ENCODE measurements at places on chromosomes 6 and 20. TPM values are rescaled to one million over a fixed set of nuclear protein-coding genes. Genes with fewer than 3 reads are reported as not detected.

SLC22A3 gene
- total RNA-seq, result not detected

DNA sequence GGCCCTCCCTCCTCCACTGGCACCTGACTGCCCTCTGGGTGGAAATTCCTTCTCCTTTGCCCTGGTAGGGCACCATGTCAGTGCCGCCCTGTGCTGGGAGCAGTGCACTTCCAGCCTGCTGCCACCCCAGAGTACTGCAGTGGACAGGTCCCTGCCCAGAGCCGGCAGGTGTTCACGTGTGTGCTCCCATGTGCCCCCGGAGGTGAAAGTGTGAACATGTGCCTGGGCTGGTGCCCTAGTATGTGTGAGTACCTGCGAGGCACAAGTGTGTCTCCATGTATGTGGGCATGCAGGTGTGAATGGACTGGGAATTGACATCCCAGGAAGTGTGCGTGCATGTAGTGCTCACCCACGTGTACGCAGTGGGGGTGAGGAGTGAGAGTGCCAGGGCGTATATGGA, 29.4 kb downstream of the SDCBP2 start:
- DNase-seq, result peak; percentile 39

DNA sequence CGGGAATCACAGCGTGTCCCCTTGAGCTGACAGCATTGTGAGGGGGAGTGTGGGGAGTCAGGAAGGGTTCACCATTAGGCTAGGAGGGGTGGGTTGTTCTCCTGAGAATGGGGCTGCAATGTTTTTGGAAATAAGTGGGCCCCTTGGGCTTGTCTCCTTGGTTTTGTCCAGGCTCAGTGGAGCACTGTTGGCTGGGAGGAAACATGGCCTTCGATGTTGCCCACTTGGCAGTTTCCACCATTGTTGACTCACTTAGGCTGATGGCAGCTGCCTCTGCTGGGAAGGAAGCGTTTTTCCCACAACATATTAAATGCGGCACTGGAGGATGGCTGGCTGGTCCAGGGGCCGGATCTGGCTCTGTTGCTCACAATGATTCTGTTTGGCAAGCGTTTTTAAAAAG, 512.1 kb downstream of the QKI start:
- no peak for DNase-seq

GRCh38 chr6:5115168-5115567, 30.0 kb downstream of the PPP1R3G start:
- no peak for DNase-seq

- peak; percentile 23 for DNase-seq
Measured at GRCh38 chr6:34986845-34987246, 97.8 kb downstream of the ANKS1A start.

DNA sequence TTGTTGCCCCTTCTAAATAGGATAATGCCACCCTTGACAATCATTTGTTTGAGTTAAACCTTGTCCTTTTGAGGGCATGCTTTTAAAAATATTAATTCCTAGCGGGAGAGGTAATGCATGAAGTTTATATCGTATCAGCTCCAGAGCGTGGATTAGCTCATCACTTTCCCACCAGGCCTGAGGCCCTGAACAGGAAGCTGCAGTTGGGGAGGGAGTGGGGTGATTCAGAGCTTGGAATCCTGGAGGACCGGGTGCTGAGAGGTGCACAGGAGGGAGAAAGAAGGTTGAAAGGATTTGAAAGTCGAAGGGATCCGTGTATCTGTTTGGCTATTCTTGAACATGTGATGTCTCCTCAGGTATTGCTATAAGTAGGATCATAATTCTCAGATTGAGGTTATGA, 25.0 kb downstream of the ZDHHC14 start:
- DNase-seq, result no peak

MMP24OS gene
- total RNA-seq, result 69.4 TPM

DNA sequence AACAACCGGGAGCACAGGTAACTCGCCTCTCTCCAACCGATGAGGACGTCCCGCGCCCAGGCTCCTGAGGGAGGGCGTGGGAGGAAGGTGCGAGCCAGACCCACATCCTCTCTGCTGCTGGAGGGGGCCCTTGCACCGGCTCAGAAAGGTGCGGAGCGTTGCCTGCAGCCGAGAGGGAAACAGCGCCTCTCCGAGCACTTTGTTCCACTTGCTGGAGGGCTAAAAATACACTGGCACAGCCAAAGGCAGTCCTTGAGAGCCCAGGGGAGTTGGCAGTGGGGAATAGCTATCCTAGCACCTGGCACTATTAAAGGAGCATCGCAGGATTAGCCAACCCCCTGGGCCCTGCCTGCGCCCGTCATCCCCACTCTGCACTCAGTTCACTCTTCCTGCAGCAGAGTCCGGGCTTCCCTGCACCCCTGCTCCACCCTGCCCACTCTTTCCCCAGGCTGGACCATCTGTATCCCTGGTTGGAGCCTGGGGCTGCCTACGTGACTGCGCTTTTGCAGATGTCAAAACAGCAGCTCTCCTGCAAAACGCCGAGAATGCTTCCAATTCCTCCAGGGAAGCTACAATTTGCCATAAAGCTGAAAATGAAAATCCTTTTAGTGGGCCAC, 108.9 kb downstream of the SNX5 start:
- no peak for DNase-seq

PHACTR3 gene
- not detected for total RNA-seq

DNA sequence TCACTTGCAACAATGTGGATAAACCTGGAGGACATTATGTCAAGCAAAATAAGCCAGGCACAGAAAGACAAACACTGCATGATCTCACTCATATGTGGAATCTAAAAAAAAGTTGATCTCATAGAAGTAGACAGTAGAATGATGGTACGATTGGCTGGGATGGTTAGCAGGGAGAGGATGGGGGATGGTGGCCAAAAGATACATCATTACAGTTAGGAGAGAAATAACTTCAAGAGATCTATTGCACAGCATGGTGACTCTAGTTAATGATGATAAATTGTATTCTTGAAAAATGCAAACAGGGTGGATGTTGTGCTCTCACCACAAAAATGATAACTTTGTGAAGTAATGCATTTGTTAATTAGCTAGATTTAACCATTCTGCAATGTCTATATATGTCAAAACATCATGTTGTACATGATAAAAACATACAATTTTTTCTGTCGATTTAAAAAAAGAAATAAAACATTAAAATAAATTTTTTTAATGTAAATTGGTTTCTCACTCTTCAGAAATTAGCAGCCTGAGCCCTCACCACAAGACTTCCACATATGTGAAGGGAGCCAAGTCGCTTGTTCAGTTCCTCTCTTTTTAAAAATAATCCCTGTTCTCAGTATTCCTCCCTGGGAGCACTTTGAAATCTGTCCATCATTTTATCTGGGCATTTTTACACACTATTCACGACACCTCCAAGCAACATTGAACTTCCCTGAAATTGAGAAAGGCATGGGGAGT, 34.2 kb downstream of the PTPRT start:
- DNase-seq, result no peak

DNA sequence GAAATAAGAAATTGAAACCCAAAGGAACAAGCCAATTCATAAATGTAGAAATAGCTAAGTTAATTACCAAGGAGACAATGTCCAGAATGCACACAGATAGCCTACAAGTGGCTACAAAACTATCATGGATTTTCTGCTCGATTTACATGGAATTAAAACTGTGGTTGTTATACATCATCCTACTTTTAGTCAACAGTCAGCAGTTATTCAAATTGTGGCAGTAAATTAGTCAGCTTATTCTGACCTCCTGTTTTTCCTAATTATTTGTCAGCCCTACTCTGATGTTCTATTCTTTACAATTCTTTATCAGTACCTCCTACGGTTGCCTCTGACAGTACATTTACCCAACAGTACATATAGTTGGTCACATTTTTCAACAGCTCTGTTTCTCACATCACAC, 29.6 kb downstream of the RBL1 start:
- no peak for DNase-seq

DNA sequence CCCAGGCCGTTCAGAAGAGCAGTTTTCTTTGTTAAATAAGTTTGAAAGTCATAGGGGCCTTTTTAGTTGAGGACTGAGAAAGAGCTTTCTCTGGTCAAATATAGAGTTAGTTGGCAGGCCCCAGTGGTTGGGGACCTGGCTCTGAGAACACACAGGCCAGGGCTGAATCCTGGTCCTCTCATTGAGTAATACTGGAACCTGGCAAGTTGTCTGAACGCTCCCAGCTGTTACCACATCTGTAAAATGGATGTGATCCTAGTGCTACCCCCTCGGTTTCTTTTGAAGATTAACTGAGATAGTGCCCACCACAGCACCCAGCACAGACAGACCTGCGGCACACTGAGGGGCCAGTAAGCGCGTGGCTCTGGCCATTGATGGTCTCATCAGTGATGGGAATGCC, 215.5 kb downstream of the ZDHHC14 start:
- DNase-seq, result no peak

- DNase-seq, result no peak
Measured at GRCh38 chr6:87210979-87211378, 55.6 kb downstream of the ZNF292 start.

DNA sequence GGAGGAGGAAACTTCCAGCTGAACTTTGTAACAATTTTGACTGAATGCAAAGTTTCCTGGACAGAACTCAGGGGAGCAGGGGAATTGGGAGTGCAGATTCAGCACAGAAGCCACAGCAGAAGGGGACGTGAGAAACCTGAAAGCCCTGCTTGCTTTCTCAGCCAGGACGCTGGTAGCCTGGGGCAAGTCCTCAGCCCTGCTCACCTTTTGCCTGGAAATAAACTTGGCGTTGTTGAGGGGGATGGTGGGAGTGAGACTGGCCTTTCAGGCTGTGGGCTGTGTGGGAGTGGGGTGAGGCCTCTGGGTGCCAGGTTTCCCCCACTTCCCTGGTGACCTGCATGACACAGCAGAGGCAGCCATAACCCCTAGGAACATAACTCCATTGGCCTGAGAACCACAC, 238.1 kb upstream of the HS3ST5 start:
- DNase-seq, result no peak

DNA sequence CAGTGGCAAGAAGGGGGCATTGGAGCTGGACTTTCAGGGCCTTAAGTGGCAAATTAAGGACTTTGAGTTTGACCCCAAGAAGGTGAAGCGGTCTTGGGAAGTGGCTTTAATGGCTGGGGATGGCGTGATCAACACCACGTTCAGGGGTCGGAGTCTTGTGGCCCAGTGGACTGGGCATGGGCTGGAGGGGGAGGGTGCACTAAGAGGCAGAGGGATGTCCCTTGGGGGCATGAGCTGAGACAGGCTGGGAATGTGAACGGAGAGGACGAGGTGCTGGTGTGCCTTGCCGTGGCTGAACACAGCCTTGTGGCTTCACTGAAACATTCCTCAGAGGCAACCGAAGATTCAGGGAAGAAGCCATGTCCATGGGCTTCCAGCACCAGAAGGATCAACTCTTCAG, 227.0 kb downstream of the SYNDIG1 start:
- no peak for DNase-seq

RUNX2 gene
- 13.9 TPM for total RNA-seq

DNA sequence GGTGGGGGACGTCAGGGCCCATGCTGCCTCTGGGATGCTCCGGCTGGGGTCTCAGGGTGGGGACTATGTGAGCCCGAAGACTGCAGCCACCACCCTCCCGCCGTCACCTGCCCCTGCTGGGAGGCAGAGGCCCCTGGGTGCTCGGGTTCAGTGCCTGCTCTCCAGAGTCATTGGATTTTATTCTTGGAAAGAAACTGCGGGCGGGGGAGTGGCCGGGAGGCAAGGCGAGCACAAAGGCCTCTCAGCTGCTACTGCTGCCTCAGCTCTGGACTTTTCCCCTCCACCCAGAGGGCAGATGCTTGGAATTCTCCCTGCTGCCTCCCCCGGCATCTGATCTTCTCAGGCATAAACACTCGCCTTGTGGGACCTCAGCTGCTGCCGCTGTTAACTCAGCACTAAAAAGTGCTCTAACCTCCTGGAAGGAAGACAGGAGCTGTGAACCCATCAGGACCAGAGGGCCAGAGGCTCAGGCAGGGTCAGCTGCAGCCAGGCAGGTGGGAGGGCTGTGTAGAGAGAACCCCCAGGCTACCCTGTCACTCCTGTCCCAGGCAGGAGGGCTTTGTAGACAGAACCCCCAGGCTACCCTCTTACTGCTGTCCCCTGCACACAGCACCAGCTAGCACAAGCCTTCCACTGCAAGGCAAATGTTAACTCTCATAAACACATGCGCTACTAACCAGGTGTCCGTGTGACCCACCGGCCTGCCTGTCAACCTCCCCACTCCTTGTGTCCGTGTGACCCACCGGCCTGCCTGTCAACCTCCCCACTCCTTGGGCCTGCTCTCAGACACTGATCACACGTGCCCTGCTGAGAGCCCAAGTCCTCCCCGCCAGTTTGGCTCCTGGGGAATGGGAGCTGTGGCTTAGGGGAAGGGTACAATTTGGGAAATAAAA, 9.4 kb upstream of the FRMD1 start:
- DNase-seq, result no peak

SMPDL3A gene
- total RNA-seq, result 0.24 TPM

DNA sequence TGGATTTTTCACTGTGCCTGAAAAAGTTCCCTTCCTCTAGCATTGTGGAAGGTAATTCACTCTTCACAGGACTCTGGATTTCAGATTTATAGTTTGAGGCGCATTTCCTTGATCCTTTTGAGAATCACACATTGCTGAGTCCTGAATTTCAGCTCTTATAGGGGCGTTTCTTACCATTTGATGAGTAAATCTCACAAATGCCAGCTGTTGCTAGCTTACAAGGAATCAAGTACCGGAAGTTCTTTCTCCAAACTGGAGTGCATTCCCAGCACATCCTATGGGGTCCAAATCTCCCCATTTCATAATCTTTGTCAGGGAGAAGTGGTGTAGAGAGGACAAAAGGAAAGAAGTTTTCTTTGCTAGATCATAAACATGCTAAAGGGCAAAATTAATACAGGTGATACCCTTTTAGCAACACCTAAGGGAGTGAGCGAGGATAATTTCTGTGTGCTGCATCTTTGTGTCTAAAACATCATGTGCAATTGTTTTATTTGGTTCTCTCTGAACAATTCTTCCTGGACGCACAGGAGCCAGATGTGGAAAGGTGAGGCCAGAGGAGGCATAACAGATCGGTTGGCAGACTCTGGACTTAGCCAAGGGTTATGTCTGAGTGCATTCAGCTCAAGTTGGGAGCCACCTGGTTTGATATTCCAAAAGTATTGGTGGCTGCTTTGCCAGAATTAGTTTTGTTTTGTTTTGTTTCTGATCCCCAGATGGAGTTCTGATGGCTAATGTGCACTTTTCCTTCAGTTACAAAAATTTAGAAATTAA, 37.4 kb upstream of the EYA2 start:
- no peak for DNase-seq

FOXC1 gene
- not detected for total RNA-seq

GRCh38 chr6:100126790-100127484, 132.9 kb upstream of the MCHR2 start:
- no peak for DNase-seq

GRCh38 chr20:41618807-41619311, 682 bp upstream of the CHD6 start:
- DNase-seq, result no peak

DNA sequence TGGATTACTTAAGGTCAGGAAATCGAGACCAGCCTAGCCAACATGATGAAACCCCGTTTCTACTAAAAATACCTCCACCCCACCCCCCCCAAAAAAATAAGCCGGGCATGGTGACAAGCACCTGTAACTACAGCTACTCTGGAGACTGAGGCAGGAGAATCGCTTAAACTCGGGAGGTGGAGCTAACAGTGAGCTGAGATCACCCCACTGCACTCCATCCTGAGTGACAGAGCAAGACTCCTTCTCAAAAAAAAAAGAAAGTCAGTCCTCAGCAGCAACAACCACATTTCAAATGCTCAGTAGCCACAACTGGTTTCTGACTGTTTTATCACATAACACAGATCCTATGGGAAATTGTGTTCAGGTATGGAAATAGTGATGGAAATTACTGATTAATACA, 135.3 kb downstream of the HFE start:
- DNase-seq, result no peak

PPIL6 gene
- 0.58 TPM for total RNA-seq

- DNase-seq, result peak; percentile 36
Measured at GRCh38 chr6:142746524-142746923, 198.5 kb downstream of the HIVEP2 start.

- DNase-seq, result no peak
Measured at GRCh38 chr6:101400326-101401135, 7.0 kb downstream of the GRIK2 start.

OR2B6 gene
- total RNA-seq, result not detected
